ENCODE measurements at places on chromosomes 1 and 21. TPM values are rescaled to one million over a fixed set of nuclear protein-coding genes. Genes with fewer than 3 reads are reported as not detected.

OR6K3 gene
- not detected for total RNA-seq

AADACL3 gene
- 0.19 TPM for total RNA-seq

GSTM5 gene
- 13.1 TPM for total RNA-seq

GUCA2A gene
- total RNA-seq, result not detected

- DNase-seq, result no peak
These were observed 90.1 kb downstream of the OMA1 start for GRCh38 chr1:58456470-58456869.

SLC16A4 gene
- total RNA-seq, result 7.2 TPM

LRRC71 gene
- 0.32 TPM for total RNA-seq

XKR8 gene
- total RNA-seq, result 7.0 TPM

- DNase-seq, result no peak
These were observed 13.9 kb downstream of the SERTAD4 start for GRCh38 chr1:210246447-210246846.

DNA sequence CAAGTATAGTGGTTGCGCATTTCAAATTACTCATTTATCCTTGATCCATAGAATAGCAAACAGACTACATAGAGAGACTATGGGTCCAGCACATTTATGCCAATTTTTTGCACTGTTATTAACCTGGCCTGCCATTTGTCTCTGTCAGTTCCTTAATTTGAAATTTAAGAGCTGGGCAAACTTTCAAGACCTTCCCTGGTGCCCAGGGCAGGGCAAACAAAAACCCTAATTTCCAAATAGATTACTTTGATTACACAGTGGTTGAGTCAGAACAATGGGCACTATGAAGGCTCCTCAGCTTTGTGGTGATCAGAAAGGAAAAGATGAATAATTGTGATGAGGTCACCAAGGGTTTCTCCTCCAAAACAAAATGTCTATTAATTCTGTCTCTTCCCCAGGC, 80.6 kb downstream of the TNFSF18 start:
- DNase-seq, result no peak

DNA sequence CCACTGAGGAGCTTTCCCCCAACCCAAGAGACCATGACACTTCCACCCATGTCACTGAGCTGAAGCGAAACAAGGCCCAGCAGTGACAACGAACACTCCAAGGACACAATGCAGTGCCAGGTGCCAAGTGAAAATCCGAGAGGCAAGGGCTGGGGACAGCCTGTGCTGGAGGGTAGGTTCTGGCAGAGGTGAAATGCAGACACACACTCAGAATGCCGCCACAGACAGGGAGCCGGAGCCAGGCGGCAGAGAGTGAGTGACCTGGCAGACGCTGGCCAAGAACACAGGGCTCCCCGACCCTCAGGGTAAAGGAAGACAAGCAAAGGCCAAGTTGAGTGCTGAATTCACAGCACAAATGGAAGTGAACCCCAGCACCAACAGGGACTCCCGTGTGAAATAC, 78.9 kb downstream of the CD46 start:
- DNase-seq, result peak; percentile 60

DNA sequence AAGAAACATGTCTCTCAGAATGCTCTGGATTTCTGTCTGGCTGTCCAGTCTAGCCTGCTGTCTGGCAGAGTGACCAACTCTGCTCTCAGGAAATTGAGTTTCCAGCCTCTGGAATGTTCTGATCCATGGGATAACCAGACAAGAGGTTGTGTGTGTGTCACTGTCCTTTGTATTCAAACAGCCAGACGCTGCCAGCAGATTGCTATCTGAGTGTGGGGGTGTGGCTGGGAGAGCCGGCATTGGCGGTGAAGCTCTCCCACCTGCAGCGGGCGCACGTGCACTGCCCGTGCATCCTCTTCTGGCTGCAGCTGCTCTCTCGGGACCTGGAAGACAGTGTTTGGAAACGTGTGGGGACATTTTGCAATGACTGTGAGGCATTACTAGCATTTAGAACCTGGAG, 26.1 kb downstream of the PKP1 start:
- no peak for DNase-seq

Measured in mesenteric fat pad (tissue), 1 donor.